ENCODE measurements at places on chromosomes 4 and X. TPM values are rescaled to one million over a fixed set of nuclear protein-coding genes. Genes with fewer than 3 reads are reported as not detected.

DNA sequence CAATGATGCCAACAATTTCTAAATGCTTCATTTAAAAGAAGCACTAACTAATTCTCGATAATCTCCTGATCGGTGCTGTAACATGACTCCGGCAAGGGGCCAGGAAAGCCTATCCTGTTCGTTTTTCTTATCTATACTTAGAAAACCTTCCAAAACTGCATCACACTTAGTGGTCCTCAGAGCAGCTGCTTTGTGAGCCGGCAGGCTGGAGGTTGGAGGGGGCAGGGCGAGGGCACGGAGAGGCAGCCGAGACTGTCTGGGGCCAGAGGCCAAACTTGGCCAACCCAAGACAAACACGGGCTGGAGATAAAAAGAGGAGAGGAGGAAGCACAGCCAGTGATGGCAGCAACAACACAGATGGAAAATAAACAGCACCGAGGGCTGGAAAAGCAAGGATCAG lies 455.7 kb downstream of the BCOR start:
- no peak for DNase-seq

DNA sequence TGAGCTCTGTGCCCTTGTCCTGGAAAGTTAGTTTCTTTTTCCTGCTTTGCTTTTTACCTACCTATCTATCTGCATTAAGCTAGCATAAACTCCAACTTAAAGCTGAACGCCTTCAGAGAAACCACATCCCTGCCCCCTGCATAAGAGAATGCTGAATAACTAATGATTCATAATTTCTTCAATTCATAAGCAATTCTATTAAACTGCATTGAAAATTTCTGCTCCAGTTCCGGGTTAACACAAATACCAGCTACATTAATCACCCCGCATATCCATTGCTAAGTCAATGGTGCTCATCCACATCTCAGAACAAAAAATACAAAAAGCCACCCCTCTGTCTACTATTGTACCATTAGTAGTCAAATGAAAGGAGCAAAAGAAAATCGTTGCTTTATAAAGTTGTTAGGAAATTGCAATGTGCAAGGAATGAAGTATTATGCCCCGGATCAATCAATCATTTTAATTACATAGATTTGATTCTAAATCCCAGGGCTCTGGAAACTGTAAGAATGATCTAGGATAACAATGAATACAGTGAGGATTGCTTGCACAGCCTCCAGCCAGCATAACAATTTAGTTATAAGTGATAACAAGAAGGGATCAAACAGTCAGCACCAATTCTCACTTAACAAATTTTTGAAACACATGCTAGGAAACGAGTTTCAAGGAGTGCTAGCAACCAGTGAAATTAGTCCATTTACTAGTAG lies 106.8 kb downstream of the ELOVL6 start:
- no peak for DNase-seq

GRCh38 chr4:165367040-165367439 lies 11.8 kb upstream of the CPE start:
- no peak for DNase-seq

- no peak for DNase-seq
Measured at GRCh38 chr4:186201010-186201409, 9.6 kb downstream of the CYP4V2 start.

DNA sequence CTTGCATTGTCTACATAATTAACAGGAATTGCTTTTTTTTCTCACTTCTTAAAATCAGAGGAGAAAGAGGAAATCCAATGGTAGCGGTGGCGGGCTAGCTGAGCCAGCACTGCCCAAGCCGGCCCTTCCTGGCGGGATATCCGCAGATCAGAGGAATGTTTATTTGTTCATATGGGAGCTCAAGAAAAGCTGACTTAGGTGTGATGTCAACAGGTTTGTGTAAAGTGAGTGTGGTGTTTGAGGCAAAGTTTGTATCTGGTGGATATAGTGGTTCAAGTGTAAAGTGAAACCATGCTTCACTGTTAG lies 466 bp upstream of the SLC39A8 start:
- no peak for DNase-seq

GRCh38 chr4:39044956-39045826 lies 13.0 kb upstream of the TMEM156 start:
- DNase-seq, result peak; percentile 57

DNA sequence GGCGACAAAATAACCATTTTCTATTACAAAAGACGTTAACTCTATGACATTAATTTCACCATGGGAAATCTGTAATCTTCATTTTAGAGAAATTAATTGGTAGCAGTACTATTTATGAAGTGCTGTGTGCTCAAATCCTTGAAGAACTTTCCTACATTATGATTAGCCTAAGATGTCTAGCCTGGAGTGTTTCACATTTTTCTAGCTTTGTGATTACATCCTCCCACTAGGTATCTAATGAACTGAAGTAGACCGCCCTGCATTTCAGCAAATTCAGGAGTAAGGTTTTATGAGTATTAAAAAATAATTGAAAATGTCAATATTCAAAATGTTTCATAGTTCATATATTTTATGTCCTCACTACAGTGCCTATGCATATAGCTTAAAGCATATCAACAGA lies 713.1 kb downstream of the CCSER1 start:
- DNase-seq, result no peak

DNA sequence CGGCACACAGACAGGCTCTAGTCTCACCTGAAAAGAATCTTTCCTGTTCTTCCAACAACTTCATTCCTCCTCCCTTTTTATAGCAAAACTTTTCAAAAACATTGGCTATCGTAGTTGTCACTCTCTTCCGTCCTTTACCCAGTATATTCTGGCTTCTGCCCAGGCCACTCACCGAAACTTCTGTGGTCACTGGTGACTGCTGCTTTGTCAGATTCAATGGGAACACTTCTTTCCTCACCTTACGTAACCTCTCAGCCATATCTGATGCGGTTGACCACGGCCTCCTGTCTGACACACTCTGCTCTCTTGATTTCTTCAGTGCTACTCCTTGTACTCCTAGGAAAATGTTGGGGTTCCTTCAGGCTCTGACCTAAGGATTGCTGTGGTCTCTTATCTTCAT lies 9.2 kb upstream of the RNF150 start:
- no peak for DNase-seq

ADH1A gene
- total RNA-seq, result not detected

BST1 gene
- total RNA-seq, result 0.74 TPM

CENPE gene
- total RNA-seq, result 45.2 TPM

CPLX1 gene
- total RNA-seq, result 0.48 TPM
